ENCODE measurements at places on chromosomes 6 and 20. TPM values are rescaled to one million over a fixed set of nuclear protein-coding genes. Genes with fewer than 3 reads are reported as not detected.

Gene ECHDC1
- 36.2 TPM for total RNA-seq

Gene LIME1
- total RNA-seq = 13.1 TPM

Gene SMIM28
- total RNA-seq = not detected

Gene BTNL2
- total RNA-seq = not detected

Gene GABRR1
- total RNA-seq = not detected

Gene TSHZ2
- total RNA-seq = not detected

Gene CARMIL1
- 7.4 TPM for total RNA-seq

Gene HCRTR2
- total RNA-seq = not detected

Gene GGTLC1
- not detected for total RNA-seq

Gene TMEM244
- not detected for total RNA-seq

Gene BTN1A1
- total RNA-seq = not detected

Gene MDFI
- 0.70 TPM for total RNA-seq

Gene DOK5
- total RNA-seq = not detected

Gene BEND3
- total RNA-seq = 3.6 TPM

Gene SRPK1
- 26.6 TPM for total RNA-seq

Gene TRIM10
- not detected for total RNA-seq

Gene CST2
- 0.83 TPM for total RNA-seq

Gene ULBP2
- 3.3 TPM for total RNA-seq

Gene FAM83C
- 0.08 TPM for total RNA-seq

Gene SLC24A3
- total RNA-seq = not detected

Gene CST5
- not detected for total RNA-seq

Gene TRERF1
- total RNA-seq = 7.0 TPM

Gene GPR6
- total RNA-seq = not detected

All from A549 treated with ZK216348 at 1 μM for 4 hours (cell line).